ENCODE measurements at places on chromosomes 2 and 18.

DNA sequence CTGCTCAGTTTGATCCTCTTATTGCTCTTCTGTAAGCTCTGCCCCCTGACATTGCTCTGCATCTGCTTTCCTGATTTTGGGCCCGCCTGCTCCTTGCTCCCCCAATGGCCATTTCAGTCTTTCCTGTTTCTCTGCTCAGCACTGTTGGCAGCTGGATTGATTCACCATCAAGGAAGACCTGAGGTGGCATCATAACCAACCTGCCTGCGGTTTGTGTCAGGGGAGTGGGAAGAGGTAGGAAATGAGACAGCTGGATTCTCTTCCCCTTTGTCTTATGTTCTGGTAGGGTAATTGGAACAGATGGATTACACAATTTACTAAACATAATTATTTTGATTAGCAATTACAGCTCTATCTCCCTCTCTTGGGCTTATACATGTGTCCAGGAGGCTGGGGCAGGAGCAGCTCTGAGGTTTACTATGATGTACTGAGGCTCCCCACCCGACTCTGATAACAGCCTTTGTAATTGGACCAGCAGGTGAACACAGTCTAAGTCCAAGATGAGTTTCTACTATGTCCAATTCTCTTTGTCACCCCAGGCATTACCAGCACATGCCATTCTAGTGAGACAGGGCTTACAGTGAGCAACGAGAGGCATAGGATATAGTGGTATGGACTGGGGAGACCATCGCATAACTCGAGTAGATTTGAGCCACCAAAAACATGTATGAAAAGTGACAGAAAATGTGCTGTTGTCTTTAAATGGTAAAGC is 151.8 kb upstream of the MMADHC start:
- DNase-seq = no peak

DNA sequence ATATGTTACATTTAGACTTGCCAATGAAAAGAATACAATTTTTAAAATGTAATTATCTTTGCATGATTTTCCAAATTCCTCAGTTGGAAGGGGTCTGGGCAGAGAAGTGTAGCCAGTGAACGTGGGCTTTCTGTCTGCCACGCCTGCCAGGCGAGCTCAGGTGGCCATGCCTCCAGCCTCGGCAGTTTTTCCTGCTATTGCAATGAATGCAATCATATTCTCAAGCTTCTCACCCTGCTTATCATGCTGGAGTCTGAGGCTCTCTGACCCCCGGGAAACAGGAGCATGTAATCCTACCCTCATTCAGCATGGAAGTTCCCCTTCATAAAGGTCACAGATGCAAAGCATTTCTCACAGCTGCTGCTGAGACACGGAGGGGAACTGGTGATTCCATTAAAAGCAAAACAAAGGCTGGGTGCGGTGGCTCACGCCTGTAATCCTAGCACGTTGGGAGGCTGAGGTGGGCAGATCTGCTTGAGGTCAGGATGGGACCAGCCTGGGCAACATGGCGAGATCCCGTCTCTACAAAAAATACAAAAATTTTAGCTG is 154.8 kb downstream of the MBP start:
- DNase-seq = no peak

DNA sequence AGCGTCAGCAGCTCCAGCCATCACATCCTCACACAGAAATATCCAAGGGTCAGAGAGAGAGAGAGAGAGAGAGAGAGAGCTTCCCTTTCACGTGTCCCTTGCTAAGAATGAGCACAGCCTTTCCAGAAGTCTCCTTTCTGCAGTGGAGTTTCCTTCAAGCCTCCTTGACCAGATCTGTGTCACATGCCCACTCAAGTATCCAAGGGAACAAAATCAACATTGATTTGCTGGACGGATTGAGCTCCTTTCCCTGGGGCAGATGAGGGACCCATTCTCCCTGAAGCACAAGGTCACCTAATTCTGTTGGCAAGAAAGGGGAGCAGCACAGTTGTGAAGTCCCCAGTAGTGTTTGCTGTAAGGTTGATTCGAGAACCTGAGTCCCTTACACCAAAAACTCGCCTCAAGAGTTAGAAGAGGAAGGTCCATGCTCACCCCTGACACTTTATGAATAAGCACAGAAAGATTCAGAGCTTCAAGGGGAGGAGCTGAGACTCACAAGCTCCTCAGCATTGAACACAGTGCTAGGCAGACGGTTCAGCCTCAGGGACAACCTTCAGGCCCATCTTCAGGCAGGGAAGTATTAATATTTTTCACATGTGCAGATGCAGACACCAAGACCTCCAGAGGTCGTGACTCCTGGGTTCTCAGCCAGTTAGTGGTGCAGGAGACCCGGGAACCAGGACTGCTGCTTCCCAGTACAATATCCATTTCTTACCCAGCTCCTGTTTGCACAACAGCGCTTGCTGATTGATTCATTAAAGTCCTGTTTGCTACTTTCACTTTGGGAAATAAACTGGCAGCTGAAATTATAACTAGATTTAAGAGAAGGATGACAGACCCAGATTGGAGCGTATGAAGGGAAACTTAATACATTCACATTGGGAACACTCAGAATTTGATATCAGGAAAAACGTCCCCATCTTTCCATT is 38.2 kb upstream of the MARCO start:
- no peak for DNase-seq

DNA sequence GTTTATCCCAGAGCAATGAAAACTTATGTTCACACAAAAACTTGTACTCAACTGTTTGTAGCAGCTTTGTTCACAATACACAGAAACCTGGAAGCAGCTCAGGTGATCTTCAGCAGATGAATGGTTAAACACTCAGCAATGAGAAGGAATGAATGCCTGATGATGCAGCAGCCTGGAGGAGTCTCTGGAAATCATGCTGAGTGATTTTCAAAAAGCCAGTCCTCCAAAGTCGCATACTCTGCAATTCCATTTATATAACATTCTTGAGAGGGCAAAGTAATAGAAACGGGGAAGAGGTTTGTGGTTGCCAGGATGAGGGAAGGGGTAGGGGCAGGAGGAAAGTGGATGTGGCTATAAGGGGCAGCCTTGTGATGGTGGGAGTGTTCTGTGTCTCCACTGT is 108.1 kb downstream of the CTIF start:
- DNase-seq = no peak

DNA sequence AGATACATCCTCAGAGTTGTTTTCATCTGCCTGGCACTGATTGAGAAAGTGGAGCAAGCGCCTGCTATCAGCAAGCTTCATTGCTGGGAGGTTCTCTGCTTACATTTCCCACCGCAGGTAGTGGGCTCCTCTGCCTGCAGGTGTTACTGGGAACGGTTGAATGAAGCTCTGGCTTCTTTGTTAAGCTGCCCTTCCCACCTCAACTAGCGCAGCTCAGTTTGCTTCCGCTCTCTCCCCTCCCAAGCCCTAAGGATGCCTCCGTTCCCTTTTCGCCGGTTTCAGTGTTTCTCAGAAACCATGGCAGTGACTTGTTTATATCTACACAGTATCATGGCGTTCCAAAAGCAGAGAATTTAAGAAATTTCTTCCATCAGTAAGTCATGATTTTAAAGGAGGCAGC is 72.2 kb upstream of the B3GNT7 start:
- peak; percentile 41 for DNase-seq

DNA sequence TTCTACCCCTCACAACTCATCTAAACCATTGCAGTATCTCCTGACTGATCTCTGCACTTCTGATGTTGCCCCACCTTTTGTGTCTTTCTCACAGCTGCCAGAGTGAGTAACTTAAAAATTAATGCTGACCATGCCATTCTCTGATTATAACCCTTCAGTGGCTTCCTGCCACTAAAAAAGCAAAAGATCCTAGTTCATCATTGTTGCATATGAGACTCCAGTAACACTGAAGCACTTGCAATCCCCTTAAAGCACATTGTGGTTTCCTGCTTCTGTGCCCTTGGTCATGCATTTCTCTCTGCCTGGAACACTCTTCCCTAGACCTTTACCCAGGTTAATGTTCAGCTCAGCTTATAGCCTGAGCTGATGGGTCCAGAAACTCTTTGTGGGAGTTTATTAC is 95.1 kb upstream of the WDSUB1 start:
- DNase-seq = peak; percentile 33

- DNase-seq = no peak
These were observed 114.3 kb downstream of the DIS3L2 start for GRCh38 chr2:232075859-232076258.

GRCh38 chr2:153864022-153864421 is 7.7 kb upstream of the GALNT13 start:
- no peak for DNase-seq

DNA sequence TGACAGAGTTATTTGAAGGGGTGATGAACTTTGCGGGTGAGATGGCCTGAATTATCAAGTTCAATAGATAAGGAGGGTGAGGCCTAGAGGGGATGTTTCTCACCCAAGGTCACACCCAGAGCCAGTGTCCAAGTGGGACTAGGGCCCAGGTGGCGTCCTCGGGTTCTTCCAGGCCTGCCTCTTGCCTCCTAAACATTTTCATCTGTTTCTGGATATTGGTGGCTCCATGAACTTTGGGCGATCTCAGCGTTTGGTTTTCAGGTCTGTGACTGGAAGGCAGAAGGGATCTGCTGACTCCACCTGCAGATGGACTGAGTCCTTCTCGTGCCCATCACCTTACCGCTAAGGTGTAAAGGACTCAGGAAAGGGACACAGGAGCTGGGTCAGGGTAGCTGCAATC is 137.3 kb downstream of the DDX1 start:
- no peak for DNase-seq

GRCh38 chr2:147100406-147101035 is 744.3 kb upstream of the ACVR2A start:
- no peak for DNase-seq

- DNase-seq = no peak
These were observed 70.9 kb upstream of the FAM124B start for GRCh38 chr2:224472827-224473226.

DNA sequence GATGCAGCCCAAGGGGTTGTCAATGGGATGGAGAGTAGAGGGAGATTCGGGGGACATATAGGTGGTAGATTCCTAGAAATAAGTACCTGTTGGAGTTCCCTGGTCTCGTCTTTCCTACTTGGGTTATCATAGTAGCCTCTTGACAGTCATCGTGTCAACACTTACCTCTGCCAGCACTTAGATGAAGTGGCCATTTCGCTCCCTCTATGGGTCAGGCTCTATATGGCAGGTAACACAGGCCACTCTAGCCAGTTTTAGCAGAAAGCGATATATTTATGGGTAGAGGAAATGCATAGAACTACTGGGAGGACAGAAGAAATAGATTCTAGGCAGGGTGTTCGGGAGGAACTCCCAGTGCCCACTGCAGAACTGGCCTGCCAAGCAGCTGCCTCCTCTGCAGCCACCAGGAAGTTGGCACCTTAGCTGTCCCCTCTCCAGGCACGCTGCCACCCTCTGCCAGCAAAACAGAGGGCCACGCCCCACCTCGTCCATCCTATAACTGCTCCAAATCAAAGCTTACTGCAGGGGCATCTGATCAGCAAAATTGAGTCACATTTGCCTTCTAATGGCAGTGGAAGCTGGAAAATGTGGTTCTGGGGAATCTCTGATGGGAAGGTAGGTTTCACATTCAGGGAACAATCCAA is 181.3 kb downstream of the INSIG2 start:
- DNase-seq = no peak
